ENCODE measurements at places on chromosomes 5 and 9.
A peak's percentile ranks its signal among the peaks of the same experiment; 100 is the strongest.

- no peak for DNase-seq
These were observed at the start of gene CER1 for GRCh38 chr9:14722391-14723035. Gene CER1, minus strand, starts transcription at chr9:14722733. Its CDS starts 61 bp downstream, at chr9:14722672.

DNA sequence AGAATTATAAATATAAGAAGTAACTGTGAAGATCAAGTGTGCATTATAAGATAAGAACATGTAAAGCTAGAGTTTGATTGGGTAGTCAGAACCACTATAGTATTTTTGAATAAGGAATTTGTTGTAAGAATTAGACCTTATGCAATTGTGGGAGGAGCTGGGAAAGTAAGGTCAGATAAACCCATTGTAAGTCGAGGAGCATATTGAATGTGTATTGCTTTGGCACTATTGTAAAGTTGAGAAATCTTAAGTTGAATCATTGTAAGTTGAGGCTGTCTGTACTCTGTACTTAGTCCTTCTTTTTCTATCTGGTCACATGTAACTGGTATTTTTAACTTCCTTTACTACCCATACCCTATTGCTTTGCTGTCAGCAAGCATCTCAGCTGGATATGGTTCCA lies 158.7 kb downstream of the CCDC171 start:
- DNase-seq = no peak

GRCh38 chr5:76367623-76368371 lies 35.3 kb upstream of the IQGAP2 start:
- peak; percentile 28 for DNase-seq

GRCh38 chr9:71655141-71655540 lies 113.2 kb downstream of the CEMIP2 start:
- no peak for DNase-seq

GRCh38 chr5:58985759-58986158 lies 402.9 kb downstream of the RAB3C start:
- DNase-seq = no peak

DNA sequence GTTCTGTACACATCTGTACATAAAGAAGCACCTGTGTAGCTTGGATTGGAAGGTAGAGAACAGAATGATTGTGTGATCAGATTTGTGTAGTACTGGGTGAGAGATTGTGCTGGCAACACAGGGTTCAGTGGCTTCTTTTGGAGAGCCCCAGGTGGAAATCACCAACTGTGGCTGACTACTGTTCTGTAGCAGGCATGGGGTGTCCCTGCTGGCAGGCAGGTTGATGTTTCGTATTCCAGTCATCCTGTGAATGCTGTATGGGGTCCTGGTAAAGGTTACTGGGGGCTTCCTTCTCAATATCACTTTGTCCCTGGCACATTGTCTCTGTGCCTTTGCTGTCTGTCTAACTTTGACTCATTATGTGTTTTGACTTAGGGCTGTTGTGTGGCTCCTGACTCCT lies 5.3 kb downstream of the ASPN start:
- DNase-seq = no peak

DNA sequence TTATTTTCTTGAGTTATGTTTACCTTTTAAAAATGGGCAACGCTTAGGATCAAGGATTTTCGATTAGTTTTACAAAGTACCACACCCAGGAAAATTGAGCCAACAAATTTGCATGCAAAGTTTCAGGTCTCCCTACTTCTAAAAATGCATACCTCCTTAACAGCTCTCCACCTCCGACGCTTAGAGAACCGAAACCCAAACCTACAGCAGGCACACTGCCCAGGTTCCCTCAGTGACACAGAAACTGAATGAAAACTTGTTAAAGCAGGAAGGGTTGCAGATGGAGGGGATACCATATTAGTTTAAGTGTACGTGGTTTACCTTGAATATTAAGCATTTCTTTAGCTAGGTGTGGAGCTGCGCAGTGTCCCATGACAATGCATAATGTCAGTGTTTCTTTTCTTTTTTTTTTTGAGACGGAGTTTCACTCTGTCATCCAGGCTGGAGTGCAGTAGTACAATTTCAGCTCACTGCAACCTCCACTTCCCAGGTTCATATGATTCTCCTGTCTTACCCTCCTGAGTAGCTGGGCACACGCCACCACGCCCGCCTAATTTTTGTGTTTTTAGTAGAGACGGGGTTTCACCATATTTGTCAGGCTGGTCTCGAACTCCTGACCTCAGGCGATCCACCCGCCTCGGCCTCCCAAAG lies 1.6 kb upstream of the SUB1 start:
- peak; percentile 49 for DNase-seq

DNA sequence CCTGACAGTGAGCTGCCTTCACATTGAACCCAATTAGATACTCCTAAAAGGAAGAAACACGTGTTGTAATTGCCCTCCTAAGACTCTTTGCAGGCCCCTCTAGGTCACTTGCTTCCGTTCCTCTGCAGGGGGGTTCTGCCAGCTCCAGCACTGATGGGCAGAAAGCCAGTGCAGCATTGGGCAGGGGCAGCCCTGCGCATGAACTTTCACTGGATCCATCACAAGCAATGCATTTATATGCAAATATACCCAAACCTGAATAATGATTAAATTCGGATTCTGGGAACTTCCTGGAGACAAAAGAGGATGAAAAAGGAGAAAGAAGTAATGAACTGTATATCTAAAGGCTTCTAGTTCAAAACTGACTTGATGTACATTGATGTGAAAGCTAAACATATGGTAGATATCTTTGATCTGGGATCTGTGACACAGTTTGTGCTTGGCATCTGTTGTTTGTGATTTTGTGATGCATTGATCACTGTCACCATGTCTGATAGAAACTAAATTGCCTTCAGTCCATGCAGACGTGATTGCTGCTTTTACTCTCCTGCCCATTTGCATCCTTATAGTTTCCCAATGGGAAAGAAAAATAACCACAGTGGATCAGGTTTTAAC lies 313.4 kb downstream of the DEPDC1B start:
- no peak for DNase-seq

- no peak for DNase-seq
These were observed 190.5 kb downstream of the TTLL11 start for GRCh38 chr9:121902461-121903135.

DNA sequence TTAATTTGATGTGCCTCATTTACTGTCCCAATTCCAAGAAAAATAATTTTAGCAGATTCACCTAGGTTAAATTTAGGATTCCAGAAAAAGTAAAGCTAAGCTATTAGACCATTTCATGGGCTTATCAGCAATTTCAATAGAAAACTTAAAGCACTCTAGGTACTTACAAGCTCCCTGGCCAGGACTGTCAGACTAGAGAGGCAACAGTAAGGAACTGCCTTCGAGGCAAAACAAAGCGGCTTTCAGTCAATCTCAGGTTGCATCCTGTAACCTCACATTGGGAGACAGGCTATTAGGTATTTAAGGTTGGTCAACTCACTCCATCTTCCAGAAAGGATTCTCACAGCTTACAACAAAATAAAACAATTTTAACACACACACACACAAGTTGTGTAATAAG lies 48.7 kb upstream of the FSD1L start:
- no peak for DNase-seq

GRCh38 chr5:154713615-154714125 lies 41.5 kb upstream of the LARP1 start:
- DNase-seq = no peak

All from stimulated activated CD4-positive, alpha-beta T cell treated with anti-CD3 and anti-CD28 coated beads, Interleukin-15, amount 100 ng/mL, for 24 hours (primary cell).